ENCODE measurements at places on chromosomes 5 and 9.

DNA sequence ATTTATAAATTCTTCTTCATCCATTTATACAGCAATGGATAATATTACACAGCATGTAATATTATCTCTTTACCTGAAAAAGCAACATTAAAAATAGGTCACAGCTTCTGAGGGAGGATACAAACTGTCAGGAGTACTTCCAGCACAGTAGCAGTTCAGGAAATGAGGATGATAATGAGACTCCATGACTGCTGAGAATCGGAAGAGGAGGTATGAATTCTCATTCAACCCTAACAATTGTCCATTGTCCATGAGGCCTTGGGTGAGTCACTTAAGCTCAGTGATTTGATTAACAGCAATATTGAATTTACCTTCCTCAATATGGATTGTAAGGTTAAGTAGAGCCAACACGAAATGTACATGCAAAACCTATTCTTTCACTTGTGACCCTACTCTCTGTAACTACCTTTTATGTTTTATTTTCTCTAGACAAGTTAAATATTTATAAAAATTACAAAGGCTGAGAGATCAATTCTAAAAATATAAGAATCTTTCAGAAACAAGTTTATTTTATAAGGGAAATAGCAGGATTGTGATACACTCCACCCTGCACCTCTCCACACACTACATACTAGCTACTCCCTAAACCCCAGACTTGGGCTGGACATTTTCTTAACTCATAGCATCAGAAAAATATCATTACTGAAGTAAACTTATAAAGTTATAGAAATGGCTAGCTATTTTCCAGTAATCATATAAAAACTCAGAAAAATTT lies 159.1 kb upstream of the ACOT12 start:
- DNase-seq: no peak

- no peak for DNase-seq
Measured at GRCh38 chr5:64690417-64691151, at the start of gene SHISAL2B. TSS of gene SHISAL2B (plus strand) at chr5:64690503. CDS start at chr5:64690624, 121 bp downstream.

DNA sequence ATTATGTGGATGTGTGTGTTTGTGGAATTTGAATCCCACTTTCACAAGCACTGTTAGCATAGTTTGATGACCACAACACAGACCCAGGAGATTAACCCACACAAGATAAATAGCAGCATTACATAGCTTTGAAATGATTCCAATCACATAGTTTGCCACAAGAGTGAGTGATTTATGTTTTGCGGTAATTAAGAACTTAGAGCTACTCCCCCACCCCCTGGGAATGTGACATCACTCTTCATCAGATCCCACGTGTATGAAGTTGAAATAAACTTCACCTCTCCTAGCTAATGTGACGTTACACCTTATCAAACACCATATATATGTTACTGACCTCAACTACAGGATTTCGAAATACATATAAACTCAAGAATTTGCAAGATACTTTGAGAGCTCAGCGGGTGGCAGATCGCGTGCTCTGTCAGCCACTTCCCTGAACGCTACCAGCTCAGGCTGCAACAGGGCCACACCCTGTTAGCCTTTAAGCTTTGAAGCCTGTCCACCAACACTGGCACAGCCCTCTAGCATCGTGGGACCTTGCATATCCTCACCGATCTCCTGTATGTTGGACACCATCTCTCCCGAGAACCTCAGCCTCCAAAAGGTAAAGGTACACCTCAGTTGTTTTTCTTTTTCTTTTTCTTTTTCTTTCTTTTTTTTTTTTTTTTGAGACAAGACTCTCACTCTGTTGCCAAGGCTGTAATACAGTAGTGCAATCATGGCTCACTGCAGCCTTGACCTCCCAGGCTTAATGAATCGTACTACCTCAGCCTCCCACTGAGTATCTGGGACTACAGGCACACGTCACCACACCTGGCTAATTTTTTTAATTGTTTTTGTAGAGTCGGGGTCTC lies 1.7 kb upstream of the AGTPBP1 start:
- peak; percentile 86 for DNase-seq

DNA sequence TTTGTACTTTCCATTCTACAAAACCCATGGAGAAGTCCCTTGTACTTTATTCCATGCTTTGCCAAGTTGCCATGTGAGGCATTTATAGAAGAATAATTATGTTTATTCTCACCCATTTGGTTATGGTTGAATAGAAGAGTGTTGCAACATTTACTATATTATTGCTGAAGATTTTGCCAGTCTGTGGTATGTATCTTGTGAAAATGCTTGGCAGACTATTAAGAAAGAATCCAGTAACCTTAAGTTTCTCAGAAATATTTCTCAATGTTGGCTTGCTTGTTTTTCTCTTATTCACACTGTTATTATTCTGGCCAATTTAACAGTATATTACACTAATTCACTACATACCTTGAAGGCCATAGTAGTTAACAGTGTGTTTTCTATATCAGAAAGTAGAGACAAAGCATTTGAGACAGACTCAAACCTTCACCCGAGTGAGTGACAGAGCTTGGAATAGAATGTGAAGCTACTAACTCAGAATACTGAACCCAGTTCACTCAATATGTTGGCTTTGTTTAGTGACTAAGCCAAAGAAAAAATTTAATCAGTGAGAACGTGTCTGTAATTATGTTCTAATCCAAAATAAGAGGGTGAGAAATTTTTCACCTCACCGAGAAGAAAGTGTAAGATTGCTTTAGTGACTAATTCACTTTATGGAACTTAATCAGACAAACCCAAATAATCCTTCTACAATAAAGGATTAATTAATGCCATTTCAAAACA lies 184.4 kb downstream of the CWC27 start:
- DNase-seq: no peak

DNA sequence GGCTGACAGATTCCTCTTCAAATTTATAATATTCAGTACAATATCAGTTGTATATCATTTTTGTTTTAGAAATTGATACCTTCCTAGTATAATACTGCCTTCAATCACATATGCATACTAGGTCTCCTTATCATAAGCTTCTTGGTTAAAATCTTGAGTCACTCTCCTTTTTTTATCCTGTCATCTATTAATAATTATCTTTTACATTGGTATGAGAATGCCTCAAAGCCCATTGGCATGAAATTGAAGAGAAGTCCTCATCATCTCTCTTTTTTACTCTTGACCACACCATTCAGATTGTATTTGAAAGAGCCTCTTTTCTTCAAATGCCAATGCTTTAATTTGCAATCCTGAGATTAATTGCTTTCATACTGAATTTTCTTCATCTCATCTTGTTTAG lies 810.3 kb downstream of the BRINP1 start:
- no peak for DNase-seq

GRCh38 chr9:97511655-97512427 lies 10.4 kb downstream of the TMOD1 start:
- DNase-seq: no peak
